ENCODE measurements at places on chromosomes 11 and 22.

GRCh38 chr11:58675334-58676155 lies 53.1 kb downstream of the CNTF start:
- DNase-seq, result peak; percentile 23

GRCh38 chr11:117218133-117218915 lies 13.5 kb downstream of the PCSK7 start:
- DNase-seq, result no peak

- peak; percentile 38 for DNase-seq
These were observed 3.4 kb upstream of the SCUBE1 start for GRCh38 chr22:43346521-43346929.

DNA sequence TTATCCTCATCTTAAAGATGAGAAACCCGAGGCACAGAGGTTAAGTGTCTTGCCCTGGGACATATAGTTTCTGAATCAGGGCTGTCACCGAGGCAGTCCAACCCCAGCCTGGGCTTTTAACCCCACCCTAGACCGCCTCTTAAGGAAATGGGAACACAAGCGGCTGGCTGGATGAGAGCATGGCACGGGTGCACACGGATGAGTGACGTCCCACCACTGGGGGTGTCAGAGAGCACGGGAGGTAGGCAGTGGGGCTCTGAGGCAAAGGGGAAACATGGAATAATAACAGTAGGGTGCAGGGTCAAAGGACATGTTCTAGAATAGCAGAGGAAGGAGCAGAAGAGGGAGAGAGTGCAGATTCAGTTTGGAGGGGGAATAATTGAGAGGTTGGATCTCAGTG lies 22.3 kb downstream of the PPFIBP2 start:
- no peak for DNase-seq

DNA sequence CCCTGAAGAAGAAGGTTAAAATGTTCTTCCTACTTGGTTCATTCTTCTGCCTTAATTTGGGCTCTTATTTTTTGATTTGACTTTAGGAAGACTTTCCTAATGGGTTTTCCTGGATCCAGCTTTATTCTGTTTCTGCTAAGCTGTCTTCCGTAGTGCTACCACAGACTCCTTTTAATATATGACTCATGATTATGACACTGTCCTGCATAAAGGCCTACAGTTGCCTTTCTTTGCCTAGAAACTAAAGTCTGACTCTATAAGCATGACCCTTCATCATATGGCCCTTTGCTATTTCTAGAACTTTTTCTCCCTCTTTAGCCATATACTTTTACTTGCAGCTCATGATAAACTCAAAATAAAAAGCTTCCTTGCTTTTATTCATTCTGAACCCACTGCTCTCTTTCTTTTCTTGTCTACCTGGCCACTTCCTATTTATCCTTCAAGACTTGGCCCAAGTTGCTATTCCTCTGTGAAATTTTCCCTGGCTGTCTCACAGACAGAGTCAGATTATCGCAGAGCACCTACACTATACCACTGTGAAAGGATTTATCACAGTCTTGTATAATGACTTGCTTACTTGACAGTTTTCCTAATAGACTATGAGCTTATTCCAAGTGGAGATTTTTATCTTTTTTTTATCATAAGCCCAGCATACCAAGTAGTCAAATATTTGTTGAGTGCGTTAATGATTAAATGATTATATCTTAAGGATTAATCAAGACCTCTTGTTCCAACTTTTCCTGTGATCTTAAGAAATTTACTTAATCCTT lies 24.7 kb downstream of the TBCEL start:
- DNase-seq, result no peak

- peak; percentile 34 for DNase-seq
These were observed 30.6 kb upstream of the PANX2 start for GRCh38 chr22:50139843-50140415.

DNA sequence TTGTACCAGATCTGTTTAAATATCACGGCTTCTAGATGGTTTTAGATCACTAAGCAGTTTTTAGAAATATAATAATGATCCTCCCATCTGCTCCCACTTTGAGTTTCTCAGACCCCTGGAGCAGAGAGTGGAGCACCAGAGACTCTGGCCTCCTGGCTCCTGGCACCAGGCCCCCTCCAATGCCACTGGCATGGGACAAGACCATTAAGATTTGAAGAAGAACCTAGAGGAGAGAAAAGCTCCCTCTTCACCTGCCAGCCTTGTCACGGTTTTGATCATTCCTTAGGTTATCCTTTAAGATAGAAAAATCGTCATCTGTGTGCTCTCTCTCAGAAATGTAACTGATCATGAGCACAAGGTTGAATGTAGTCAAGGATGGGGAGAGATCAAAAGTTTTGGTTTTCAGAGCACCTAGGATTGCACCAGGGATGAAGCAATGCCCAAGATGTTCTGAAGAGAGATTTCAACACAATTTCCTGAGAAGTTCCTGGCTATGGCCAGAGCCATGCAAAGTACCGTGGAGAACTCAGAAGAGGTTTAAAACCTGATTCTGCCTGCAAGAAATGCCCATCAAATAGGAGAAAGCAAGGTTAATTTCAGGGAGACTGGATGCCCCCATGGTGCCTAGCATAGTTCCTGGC lies 22.2 kb downstream of the IL10RA start:
- no peak for DNase-seq

GRCh38 chr22:30185129-30185528 lies 61.4 kb downstream of the LIF start:
- DNase-seq, result no peak

DNA sequence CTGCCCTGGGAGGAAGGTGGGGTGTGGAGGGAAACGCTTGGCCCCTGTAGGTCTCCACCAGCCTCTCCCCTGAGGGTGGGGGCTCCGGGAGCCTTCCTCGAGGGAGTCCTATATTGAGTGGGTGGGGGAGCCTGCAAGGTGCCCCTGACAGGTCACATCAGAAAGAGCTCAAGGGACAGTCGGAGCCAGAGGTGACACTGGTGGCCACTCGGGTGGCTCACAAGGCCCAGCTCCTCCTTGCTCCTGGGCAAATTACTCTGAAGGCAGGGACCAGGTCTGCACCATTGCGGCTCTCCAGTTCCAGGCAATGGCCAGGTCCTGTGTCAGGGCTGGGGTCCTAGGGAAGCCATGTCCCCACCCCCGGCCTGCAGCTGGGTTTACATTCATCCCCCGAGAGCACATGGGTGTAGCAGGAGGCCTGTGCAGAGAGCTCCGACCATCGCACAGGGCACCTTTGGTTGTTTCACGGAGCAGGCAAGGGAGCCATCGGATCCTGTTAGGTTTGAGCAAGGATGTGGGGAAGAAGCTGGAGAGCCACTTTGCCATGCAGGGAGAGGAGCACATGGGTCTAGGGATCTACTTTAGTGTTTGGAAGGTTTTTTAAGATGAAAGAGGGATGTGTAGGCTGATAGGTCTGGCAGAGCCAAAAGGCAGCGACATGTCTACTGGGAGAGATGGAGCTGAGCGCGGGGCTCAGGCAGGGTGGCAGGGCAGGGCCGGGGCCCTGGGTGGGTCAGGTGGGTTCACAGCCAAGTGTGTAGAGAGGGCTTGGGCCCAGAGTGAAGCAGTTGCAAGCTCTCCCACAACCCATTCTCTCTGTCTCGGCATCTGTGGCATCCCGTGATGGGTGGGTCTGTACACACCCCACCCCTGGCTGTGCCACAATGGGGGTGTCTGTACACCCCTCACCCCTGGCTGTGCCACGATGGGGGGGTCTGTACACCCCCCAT lies 14.8 kb downstream of the CCND1 start:
- DNase-seq, result no peak

- no peak for DNase-seq
These were observed 4.8 kb downstream of the MUC5B start for GRCh38 chr11:1227551-1228100.

GRCh38 chr22:40890881-40891280 lies 29.0 kb upstream of the DNAJB7 start:
- DNase-seq, result no peak

GRCh38 chr11:10002221-10002620 lies 291.8 kb downstream of the SBF2 start:
- DNase-seq, result no peak
